NCI-H2107 (cell line): ENCODE measurements at places on chromosomes 7 and 10.

GRCh38 chr10:89295597-89295996 lies 6.2 kb upstream of the IFIT2 start:
- DNase-seq = no peak

GRCh38 chr7:95411036-95411435 lies 14.9 kb upstream of the PON3 start:
- DNase-seq = no peak

DNA sequence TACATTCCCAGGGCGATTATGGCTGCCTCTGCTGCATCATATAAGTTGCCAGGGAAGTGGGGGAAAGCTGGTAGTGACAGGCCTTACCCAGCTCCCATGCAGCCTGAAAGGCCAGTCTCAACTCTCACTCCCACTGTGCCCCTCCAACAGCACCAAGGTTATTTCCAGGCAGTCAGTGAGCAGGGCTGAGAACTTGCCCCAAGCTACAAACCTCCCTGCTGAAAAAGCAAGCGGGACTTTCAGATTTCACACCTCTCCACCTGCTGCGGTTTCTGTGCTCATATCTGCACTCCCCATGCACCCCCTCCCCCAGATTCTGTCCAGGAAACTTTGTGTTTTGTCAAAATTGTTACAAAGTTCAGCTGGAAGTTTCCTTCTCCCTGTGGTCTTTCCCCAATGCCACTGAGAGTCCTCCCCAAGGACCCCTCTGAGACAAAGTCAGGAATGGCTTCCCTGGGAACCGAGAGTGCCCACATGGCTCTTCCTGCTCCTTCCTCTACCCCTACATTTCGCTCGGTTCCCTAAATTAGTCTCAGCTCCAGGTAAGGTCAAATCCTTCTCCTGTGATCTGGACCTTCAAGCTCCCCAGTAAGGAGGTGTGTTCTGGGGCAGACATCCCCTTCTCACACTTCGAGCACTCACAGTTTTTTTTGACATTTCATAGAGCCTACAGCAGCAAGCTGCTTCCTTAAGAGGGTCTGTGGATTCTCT lies 25.3 kb upstream of the WNT2 start:
- DNase-seq = no peak

- DNase-seq = no peak
Measured at GRCh38 chr10:44618910-44619309, 234.0 kb upstream of the CXCL12 start.

DNA sequence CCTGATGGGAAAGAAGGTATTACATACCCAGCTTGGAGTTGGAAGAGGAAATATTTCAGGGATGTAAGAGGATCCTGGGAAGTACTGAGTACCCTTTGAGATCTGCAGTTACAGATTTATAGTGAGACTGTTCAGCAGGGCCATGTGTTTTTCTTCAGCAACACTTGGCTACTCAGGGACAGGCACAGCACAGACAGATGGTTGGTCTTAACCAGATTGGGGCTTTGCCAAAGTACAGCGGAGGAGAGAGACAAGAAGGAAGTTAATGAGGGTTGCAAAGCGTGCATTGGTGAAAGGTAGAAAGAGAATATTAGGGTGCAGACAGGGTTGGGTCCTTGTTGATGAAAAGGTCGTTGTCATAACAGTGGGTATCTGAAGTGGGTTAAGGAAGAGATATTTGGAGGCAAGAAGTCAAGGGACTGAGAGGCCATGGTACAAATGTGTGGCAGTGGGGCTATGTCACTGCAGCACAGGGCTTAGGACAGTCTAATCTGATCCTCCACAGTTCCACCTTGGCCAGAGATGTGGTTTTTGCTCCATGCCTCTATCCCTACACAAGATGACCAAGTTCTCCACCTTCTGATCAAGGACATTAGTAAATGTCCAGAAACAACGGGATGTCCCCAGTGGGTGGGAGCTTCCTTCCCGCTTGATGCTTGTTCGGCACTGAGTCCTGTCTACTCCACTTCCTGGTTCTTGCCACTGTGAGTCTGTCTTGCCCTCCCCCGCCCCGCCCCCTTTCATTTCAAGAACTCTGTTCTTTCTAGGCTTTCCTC lies 18.9 kb upstream of the DNAJC1 start:
- DNase-seq = no peak

DNA sequence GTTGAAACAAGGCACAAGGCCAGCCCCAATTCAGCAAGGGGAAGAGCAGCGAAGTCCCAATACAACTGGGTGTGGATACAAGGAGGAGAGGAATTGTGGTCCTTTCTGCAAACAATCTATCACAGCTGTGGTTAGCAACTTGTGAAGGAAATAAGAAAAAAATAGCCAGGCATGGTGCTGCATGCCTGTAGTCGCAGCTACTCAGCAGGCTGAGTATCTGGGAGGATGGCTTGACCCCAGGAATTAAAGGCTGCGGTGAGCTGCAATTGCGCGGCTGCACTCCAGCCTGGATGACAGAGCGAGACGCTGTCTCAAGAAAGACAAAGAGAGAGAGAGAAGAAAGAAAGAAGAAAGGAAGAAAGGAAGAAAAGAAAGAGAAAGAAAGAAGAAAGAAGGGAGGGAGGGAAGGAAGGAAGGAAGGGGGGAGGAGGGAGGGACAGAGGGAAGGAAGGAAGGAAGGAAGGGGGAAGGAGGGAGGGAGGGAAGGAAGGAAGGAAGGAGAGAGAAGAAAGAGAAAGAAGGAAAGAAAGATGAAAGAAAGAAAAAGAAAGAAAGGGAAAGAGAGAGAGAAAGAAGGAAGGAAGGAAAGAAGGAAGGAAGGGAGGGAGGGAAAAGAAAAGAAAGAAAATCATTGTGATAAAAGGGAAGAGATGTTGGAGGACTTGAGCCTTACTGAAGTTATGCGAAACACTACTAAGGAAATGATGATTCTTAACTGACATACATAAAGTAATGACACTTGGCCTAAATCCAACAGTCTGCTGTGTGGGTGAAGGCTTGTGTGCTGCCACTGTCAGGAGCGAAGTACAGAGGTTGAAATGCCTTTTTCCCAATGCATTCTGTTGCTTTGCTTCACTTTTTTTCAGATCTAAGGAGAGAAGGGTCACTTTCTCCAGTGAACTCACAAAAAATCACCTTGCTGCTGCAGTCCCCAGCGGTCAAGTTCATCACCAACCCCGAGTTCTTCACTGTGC lies 117.0 kb upstream of the STK17A start:
- DNase-seq = no peak

GRCh38 chr7:25515633-25516275 lies 287.5 kb upstream of the NPVF start:
- DNase-seq = no peak

- no peak for DNase-seq
Measured at GRCh38 chr7:27945058-27945795, 205.3 kb downstream of the TAX1BP1 start.

DNA sequence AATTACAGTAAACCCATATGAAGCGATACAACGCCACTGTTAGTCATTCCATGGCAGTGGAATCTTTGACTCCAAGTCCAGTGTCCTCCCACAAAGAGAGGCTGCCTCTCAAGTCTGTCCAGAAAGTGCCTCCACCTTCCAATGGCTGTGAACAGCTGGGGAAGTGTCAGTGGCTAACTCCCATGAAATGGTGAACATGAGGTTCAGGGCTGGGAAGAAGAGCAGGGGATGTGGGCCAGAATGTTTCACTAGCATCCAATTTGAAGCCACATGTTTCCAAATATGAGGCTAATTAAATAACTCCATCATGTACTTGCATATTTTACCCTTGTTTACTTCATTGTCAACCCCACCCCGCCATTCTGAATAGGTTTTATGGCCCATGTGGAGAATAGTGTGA lies 53.1 kb upstream of the CHST15 start:
- no peak for DNase-seq

- no peak for DNase-seq
Measured at GRCh38 chr10:86337121-86337601, 29.4 kb downstream of the GRID1 start.

- no peak for DNase-seq
Measured at GRCh38 chr10:13734151-13734550, 147.4 kb downstream of the PRPF18 start.

DNA sequence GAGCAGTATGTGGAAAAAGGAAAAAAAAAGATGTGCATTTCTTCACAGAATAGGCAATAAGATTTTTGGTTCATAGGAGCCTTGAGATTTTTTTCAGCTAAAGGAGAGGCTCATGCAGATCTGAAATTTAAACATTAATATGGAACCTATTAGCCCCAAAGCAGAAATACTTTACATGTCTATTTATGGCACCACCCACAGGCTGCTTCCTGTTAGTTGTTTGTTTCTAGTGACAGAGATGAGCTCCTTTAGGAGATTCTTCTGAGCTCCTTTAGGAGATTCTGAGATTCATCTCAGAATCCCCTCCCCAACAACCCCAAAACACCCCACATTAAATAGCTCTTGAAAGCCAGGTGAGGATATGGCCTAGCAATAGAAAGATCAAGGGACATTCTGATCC lies 27.9 kb upstream of the HPS1 start:
- DNase-seq = no peak

- no peak for DNase-seq
Measured at GRCh38 chr10:100811261-100811660, 65.9 kb downstream of the PAX2 start.

DNA sequence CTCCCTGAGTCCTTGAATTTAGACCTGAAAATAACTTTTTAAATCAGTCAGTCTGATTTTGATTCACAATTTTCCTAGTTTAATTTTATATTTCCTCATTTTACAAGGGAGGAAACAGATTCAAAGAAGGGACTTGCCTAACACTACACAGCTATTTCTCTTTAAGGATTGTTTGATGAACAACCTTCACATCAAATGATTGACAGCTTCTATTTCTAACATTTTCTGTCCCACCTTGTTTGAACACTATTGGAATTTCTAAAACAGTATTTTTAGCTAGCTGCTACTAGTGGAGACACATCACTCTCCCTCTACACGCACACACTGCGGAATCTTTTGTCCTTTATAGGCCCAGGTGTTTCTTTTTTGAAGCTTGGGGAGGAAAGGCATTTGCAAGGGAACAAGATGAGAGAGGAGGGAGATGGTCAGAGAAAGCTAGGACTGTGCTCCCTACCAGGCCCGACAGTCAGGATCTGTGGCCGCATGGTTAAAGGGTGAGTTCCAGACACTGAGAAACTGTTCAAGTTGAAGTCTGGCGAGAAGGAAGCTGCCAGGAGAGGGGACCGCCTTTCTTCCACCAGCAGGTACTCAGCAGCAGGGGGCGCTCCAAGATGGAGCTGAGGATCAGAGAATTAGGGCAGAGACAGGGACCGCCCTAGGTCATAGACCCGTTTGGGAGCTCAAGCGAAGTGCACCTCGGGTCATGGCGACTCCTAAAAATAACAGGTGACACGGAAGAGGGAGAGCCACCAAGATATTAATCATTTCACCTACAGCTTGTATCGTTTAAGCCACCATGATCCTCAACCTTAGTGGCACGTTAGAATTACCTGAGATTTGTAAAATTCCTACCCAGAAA lies 49.7 kb downstream of the DNAJC12 start:
- no peak for DNase-seq

DNA sequence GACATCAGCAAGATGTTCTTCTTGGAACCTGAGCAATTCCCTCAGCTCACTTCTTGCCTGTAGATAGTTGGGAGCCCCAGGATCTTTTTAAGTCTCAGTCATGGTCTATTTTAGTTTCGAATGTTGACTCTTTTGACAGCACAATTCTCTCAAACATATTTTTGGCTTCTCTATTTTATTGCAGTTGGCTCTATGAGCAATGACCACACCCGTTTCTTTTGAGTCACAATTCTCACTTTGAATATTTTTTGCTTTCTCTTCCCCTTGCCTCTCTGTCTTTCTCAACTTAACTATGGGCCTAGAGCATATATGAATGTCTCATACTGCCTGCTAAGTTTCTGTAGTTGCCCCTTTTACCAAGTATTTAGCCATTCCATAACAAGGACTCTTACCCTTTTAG lies 222.8 kb downstream of the PTN start:
- DNase-seq = no peak

- DNase-seq = no peak
Measured at GRCh38 chr10:119967066-119967465, 74.5 kb downstream of the SEC23IP start.

DNA sequence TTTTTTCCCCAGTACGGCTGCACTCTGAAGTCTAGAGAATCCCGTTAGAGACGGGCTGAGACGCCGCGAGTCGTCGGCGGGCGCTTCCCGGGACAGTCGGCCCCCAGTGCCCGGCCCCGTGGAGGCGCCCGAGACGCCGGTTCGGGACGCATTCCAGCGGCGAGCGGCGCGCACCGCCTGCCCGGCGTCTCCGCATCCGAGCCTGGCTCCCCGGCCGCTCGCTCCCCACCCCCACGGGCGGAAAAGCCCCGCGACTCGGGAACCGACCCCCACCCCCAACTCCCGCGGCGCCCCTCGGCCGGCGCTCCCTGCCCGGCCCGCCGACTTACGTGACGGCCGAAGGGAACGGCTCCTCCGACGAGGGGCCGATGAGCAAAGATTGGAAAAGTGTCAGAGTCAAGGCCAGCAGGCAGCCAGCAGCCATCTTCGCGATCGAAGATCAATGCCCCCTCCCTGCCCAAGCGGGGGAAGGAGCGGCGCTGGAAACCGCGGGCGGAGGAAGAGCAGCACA lies 486 bp downstream of the CACNA2D1 start:
- DNase-seq = no peak

DNA sequence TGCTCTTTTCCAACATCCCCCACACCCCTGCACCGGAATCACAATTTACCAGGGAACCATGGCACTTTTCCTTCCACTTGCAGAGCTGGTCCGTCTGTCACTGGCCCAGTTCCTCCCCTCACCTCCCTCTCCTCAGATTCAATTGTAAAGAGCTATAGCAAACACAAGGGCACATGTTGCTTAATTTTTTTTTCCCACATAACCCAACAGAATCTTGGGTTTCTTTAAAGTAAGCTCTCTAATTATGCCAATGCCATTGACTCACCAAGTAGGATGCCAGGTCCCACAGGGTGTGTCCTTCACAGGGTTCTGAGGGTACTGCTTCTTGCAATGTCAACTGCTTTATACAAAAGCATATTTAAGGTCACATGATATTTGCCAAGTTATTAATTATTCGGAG lies 262.2 kb downstream of the AUTS2 start:
- DNase-seq = no peak

GRCh38 chr10:3537518-3537917 lies 247.5 kb downstream of the KLF6 start:
- DNase-seq = no peak

DNA sequence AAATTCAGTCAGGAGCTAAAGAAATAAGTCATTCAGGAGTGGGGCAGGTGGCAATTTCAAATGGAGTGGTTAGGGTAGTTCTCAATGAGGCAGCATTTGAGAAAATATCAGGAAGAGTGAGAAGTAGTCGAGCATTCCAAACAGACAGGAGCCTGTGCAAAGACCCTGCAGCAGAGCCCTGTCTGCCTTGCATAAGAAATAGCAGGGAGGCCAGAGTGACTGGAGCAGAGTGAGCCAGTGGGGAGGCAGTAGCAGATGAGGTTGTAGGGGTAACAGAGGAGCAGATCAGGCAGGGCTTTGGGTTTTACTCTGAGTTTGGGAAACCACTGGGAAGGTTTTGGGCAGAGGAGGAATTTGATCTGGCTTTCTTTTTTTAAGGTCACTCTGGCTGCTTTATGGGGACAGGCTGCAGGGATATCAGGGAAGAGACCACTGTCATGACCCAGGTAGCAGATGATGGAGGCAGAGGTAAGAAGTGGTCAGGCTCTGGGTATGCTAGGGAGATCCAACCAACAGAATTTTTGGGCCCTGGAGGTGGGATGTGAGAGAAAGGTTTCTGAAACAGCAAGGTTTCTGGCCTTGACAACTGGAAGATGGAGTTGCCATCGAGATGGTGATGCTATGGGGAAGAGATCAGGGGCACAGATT lies 1.3 kb upstream of the BLVRA start:
- no peak for DNase-seq
